ENCODE measurements at places on chromosomes 16 and 17. TPM values are rescaled to one million over a fixed set of nuclear protein-coding genes. Genes with fewer than 3 reads are reported as not detected.

Gene DPEP1
- not detected for total RNA-seq

Gene KCNH6
- not detected for total RNA-seq

Gene CD7
- not detected for total RNA-seq

Gene KRT12
- total RNA-seq: not detected

Gene ZNF385C
- not detected for total RNA-seq

Gene C16orf89
- not detected for total RNA-seq

DNA sequence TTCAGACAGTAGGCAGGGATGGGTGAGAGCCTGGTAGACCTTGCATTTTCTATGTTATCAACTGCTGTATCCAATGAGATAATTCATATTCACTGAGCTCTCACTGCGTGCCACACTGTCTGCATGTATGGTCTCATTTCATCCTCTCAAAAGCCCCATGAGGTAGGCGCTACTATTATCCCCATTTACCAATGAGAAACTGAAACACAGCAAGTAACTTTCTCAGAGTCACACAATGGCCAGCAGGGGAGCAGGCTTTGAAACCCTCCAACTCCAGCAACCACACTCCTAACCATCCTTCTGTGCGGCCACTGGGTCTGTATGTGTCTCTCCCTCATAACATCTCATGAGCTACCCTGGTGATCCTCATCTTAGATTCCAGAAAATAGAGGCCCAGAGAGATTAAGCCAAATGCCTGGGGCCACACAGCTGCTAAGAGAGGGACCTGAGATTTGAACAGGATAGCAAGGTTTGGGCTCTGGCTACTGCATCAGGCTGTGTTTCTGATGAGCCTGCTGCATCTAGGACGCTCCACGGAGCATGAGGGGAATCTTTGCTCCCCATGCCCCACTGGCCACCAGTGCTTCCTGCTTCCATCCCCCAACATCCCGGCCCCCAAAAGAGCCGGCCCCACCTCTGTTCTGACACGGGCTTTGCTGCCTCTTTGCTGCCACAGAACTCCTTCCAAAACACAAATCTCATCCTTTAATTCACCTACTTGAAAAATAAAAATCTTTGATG lies 3.2 kb downstream of the CCR7 start:
- H3K27me3 ChIP-seq: peaks cover 27% of the 10 kb centered on the region
- no peak overlapping the region for H3K4me3 ChIP-seq
- H3K36me3 ChIP-seq: no peaks in the 10 kb centered on the region
- H3K4me1 ChIP-seq: peaks cover 28% of the 10 kb centered on the region

DNA sequence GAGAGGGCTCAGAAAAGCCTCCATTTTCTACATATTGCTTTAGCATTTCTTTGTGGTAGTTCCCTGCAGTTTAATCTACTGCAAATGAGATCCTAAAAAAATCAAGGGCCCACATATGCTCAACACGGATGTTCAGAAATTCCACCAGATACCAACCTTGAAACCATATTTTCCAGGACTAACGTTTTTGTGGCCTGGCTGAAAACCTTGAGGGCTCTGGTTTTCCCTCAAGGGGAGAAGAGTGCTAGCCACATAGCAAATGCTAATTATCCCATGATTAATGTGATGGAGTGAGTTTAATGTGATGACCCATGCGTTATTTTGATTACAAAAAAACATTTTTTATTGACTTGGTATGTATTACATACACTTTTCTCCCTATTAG lies 68.9 kb downstream of the SNX11 start:
- H3K27ac ChIP-seq: peak overlapping the region; percentile 74
- no peaks in the 10 kb centered on the region for H3K36me3 ChIP-seq
- peaks cover 31% of the 10 kb centered on the region for H3K27me3 ChIP-seq
- H3K4me3 ChIP-seq: peak overlapping the region; percentile 20
- peaks cover 33% of the 10 kb centered on the region for H3K4me1 ChIP-seq
- DNase-seq: no peak

DNA sequence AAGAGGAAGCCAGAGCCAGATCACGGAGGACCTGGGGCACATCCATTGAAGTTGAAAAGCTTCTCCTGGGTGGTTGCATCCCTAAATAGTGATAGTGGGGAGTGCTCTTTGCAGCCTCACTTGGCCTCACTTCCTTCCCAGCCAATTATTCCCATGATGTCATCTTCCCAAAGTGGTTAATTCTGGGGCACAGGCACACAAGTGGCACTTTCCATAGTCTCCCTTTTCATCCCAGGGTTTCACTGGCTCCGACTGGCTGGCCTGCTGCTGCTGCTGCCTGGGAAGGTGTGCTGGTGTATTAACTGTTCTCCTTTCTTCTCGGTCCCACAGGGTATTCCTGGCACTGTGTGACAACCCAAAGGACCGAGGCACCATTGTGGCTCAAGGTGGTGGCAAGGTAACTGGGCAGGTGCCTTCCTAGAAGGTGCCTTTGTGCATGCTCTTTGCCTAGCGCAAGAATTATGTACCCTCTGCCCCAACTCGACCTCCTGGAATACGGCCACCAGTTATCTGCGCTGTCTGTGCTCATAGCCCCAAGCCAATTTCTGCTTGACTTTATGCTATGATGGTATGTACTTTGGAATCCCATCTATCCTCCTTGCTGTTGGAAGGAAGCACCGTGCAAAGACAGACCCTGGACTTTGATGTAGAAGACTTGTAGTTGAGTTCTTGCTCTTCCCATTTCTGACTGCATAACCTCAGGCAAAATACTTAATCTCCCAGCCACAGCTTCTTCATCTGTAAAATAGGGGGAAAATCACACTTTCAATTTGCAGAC lies 18.4 kb downstream of the SLC35G3 start:
- no peak overlapping the region for H3K4me3 ChIP-seq
- no peak overlapping the region for H3K27ac ChIP-seq
- peaks cover 32% of the 10 kb centered on the region for H3K27me3 ChIP-seq

- peaks cover 50% of the 10 kb centered on the region for H3K4me1 ChIP-seq
- H3K27me3 ChIP-seq: peaks cover 2% of the 10 kb centered on the region
- H3K36me3 ChIP-seq: no peaks in the 10 kb centered on the region
- H3K4me3 ChIP-seq: no peak overlapping the region
- H3K27ac ChIP-seq: no peak overlapping the region
- DNase-seq: no peak
These were observed 7.2 kb upstream of the MAP2K3 start for GRCh38 chr17:21277332-21277731.

DNA sequence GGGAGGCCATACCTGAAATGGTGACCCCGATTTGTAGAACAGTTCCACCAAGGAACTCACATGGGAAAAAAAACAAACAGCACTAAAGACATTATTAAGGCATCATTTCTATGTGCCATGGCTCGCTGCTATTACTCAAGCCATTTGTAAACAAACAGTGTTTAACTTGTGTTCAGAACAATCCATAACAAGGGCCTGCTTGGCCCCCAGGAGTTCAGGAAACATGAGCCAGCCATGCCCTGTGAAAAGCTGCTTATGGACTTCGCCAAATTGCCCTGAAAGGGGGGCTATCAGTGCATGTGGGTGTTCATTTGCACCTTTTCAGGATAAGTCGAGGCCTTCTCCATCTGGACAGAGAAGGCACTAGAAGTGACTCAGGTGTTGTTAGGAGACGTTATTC lies 8.0 kb downstream of the POLR3K start:
- no peak overlapping the region for H3K27ac ChIP-seq
- no peaks in the 10 kb centered on the region for H3K27me3 ChIP-seq
- no peak overlapping the region for H3K4me3 ChIP-seq
- no peaks in the 10 kb centered on the region for H3K4me1 ChIP-seq

DNA sequence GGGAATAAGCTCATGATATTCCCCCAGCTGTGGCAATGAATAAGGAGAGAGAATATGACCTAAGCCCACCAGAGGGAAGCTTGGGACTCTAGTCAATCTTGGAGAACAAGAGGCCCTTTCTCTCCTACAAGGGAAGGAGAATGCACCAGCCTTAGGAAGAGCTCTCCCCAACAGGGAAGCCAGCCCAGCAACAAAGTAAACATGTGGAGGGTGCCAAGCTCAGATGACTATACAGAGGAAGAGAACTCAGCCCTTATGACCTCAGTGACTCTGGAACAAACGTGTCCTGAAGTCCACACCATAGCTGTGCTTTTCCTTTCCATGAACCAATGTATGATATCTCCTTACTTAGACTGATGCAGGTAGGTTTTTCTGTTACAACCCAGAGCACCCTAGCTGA lies 219.7 kb downstream of the GSG1L start:
- no peak for DNase-seq
- H3K27me3 ChIP-seq: peaks cover 30% of the 10 kb centered on the region
- H3K27ac ChIP-seq: no peak overlapping the region
- no peaks in the 10 kb centered on the region for H3K36me3 ChIP-seq
- no peak overlapping the region for H3K4me3 ChIP-seq

- H3K4me3 ChIP-seq: no peak overlapping the region
- H3K4me1 ChIP-seq: peaks cover 5% of the 10 kb centered on the region
- H3K27ac ChIP-seq: no peak overlapping the region
- H3K36me3 ChIP-seq: no peaks in the 10 kb centered on the region
- DNase-seq: no peak
- peaks cover 28% of the 10 kb centered on the region for H3K27me3 ChIP-seq
These were observed 69.2 kb upstream of the DHX40 start for GRCh38 chr17:59496178-59496577.

DNA sequence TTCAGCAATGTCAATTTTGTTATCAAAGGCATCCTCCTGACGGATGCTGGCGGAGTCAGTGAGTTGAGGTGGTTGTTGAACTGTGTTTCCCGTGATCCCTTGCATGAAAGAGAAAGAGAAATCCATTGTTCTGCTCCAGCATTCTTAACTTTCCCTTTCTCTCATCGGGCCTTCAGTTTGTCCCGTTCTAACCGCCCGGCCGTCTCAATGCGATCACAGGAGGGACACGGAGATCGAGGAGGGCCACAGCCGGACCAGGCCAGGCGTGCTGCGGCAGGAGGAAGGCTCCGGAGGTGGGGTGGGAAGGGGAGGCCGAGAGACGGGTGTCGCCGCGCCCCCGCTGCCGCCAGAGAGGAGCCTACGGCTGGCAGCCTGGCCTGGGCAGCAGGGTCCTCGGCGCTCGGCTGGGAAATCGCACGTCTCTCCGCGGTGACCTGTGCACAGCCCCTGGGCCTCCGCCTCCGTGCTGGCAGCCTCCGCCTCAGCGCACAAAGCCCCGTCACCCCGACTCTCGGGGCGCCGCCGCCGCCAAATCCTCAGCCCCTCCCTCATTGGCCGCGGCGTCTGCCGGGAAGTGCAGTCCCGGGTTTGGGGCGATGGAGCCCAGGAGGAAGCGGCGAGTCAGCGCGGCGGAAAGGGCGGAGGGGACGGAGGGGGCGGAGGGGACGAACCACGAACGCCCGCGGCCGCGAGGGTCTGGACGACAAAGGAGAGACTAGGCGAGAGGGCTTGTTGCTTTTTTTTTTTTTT lies 38.1 kb downstream of the SOST start:
- DNase-seq: peak; percentile 15
- peak overlapping the region; percentile 84 for H3K27ac ChIP-seq
- H3K36me3 ChIP-seq: 0 out of 2 replicates have a peak, but pooled peaks cover 4% of the 10 kb centered on the region
- H3K4me1 ChIP-seq: peaks cover 70% of the 10 kb centered on the region
- H3K27me3 ChIP-seq: no peaks in the 10 kb centered on the region
- peak overlapping the region; percentile 82 for H3K4me3 ChIP-seq

GRCh38 chr16:26951950-26952349 lies 114.8 kb upstream of the C16orf82 start:
- H3K27me3 ChIP-seq: peaks cover 20% of the 10 kb centered on the region
- no peak overlapping the region for H3K27ac ChIP-seq
- H3K4me3 ChIP-seq: no peak overlapping the region
- no peak for DNase-seq

Data from HFFc6 (cell line).